Activated T-helper 1 cell treated with anti-CD3 and anti-CD28 coated beads, Interleukin-12 subunit alpha, Interleukin-12 subunit beta, Interleukin-2, Interleukin-4 antibody, amounts not matched to agents 30 ng/mL and 10 ng/mL and 1 ng/mL, durations not matched to agents 14 hours and 24 hours and 36 hours (primary cell): ENCODE measurements at places on chromosomes 12 and 14. TPM values are rescaled to one million over a fixed set of nuclear protein-coding genes. Genes with fewer than 3 reads are reported as not detected.

DNA sequence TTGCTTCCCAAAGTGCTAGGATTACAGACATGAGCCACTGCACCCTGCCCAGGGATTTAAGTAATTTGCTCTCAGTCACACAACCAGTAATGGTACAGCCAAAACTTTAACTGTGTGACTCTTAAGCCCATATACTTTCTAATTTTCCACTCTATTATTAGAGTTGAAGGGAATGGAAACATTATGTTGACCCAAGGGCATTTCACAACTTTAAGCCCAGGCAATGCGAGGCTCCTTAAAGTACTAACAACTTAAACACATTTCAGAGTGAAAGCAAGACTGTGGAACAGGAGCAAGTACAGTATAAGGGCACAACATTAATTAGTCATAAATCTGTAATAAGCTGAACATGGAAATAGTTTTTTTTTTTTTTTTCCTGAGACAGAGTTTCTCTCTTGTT lies 39.8 kb downstream of the BAZ1A start:
- no peak for DNase-seq

The KRT82 gene
- total RNA-seq: not detected in 2 replicates

DNA sequence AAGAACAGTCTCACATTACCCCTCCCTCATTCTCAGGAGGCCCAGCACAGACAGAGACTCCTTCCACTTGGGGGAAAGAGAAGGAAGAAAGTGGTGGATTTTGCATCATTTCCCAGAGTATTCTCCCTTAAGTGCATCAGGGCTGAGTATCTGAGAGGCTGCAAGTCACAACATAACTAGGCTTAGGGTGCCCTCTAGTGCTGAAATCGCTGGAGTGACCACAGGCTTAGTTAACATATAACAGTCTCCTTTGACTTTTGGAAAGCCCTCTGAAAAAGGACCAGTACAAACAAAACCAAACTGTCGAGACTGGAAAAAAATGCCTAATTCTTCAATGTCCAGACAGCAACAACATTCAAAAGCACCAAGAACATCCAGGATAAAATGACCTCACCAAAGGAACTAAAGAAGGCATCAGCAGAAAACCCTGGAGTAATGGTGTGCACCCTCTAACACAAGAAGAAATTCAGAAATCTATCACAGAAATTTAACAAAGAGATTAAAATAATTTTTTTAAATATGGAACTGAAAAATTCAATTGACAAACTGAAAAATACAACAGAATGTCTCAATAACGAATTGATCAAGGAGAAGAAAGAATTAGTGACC lies 412.3 kb downstream of the RPS29 start:
- peak; percentile 17 for DNase-seq

DNA sequence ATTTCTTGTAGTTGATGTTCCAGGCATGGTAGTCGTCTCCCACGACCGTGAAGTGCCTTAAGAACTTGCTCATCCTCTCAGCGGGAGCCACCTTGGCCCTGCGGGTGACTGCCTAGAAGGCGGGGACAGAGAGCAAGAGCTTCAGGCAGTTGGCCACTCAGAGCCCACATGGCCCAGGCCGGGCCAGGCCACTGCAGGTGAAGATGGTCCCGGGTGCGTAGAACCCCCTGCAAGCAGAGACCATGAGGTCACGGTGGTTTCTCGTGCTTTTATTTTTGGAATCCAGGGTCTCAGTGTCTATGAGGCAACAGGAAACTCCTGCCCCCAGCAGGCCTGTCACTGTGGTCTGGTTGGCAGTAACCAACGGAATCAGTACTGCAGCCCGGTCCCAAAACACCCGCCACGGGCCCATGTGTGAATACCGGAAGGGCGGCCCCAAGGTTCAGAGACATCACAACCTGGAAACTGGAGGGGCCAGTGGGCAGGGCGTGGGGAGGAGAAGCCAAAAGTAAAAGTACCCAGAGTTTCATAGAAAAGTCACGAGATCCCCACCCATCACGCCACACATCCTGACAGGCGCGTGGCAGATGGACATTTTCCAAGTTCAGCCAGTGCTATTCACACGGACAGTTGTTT lies 27.5 kb downstream of the HVCN1 start:
- peak; percentile 30 for DNase-seq

DNA sequence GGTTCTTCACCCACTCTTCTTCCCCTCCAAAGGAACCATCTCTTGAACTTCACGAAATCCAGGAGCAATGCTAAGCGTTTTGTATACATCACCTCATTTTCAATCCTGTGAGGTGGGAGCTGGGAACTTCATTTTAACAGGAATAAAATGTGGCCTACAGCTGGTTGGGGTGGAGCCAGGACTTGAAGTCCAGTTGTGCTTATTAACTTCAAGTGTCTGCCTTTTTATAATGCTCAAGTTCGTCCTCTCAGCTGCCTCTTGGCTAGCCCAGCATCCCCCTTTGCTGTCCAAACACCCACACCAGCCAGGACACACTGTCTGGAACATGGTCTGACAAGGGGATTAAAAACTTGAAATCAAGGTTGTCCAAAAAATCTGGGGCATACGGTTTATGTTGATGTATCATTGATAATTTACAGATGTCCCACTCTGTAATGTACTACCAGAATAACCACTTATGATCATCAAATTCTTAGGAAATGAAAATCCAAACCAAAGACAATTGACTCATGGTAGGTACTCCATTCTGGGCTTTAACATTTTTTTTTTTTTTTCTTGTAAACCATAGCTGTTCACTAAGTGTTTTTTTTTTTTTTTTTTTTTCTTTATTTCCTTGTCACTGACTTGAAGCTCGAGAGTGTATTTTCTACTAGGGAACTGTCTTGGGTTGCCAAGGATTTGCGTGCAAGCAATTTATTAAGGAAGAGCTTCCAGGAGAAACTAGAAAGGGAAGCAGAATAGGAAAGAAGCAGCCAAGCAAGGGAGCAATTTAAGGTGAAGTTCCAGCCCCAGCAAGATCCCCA lies 252.3 kb downstream of the EFCAB11 start:
- no peak for DNase-seq

- peak; percentile 48 for DNase-seq
These were observed 7.3 kb downstream of the IL31 start for GRCh38 chr12:122166422-122167349.

The ASPG gene
- not detected in 2 replicates for total RNA-seq

GRCh38 chr12:109775172-109775881 lies 57.9 kb downstream of the TRPV4 start:
- DNase-seq: peak; percentile 46

DNA sequence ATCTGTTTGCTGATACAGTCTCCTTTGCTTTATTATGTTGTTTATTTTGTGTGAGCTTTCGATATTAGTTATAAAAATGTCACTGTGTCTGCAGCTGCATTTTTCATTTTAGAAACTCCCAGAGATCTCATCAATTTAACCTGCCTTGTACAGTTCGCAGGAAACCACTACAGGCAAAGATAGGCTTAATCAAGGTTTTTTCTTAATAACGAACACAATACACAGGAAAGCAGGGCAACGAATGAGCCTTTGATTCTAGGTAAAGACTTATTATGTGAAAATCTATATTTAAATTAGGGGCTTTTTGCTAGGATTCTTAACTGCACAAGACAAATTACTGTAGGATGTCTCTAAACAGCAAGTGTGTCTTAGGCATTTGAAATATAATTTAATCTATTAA lies 191.9 kb downstream of the RGS6 start:
- DNase-seq: no peak

The FAM90A1 gene
- 0.15 and 0.36 TPM in 2 replicates for total RNA-seq

The LTBR gene
- 0.64 and 1.3 TPM in 2 replicates for total RNA-seq

The IGF1 gene
- total RNA-seq: 0.34 and 0.83 TPM in 2 replicates

DNA sequence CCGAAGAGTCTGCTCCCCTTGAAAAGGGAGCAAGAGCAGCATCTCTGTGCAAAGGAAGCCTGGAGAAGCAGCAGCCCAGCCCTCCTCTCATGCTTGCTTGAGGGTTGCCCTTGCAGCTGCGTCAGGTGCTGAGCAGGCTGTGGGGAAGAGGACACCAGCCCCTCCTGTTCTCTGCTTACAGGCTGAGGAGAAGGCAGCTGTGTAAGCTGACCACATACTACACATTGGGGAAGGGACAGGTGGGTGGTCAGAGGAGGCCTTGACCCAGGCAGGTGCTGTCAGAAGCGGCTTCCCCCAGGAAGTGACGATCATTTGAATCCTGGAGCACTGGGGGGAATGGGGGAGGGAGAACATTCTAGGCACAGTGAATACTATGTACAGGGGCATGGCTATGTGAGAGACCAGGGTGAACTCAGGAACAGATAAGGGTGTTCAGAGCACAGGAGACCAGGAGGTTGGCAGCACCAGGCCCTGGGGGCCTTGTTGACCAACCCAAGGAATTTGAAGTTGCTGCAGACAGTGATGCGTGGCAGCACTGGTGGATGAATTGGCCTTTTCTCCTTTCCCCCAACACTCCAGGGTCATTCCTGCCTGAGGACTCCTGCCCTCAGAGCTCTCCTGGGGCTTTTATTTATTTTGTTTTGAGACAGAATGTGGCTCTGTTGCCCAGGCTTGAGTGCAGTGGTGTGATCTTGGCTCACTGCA lies 2.7 kb upstream of the KLC1 start:
- DNase-seq: no peak

- no peak for DNase-seq
These were observed at the start of gene NFE2 for GRCh38 chr12:54300732-54301427. Gene NFE2, minus strand, starts transcription at chr12:54301015. Its CDS starts 5,767 bp downstream, at chr12:54295248.

DNA sequence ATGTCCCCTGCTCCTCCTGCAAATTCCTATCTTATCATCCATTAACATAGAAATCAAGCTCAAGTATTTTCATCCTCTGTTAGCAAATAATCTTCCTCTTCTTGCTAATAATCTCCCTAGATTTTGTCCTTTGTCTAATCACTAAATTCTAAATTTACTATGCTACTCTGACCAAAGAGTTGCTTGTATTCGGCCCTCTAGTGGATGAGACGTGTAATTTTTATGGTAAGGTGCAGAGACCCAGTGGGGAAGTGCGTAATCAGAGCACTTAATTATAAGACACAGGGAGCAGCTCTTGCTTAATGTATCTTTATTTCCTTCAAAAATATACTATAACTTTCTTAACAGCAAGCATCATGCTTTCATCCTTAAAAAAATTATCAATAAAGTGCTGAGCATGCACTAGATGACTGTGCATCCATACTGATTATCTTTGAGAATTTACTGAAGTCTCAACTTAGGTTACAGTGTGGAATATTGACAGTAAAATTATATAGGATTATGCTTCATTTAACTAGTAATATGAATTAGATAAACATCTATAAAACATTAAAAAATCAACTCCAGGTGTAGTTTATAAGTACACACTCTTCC lies 212.6 kb downstream of the SLC16A7 start:
- DNase-seq: no peak

The DCTN2 gene
- 78.6 and 83.5 TPM in 2 replicates for total RNA-seq

DNA sequence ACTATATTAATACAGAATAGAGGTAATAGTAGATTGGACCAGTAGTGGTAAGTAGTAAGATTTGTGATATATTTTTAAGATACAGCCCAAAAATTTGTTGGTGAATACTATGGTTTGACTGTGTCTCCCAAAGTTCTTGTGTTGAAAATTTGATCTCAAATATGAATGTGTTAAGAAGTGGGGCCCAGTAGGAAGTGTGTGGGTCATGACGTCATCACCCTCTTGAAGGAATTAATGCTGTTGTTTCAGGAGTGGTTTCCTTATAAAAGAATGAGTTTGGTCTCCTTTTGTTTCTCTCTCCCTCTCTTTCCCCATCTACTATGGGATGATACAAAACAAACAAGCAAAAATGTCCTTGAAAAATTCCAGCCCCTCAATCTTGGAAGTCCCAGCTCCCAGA lies 16.3 kb downstream of the LUM start:
- no peak for DNase-seq

The MGAT2 gene
- 57.5 and 58.3 TPM in 2 replicates for total RNA-seq
